Fibroblast of mammary gland (primary cell): ENCODE measurements at places on chromosomes 16 and 17.

DNA sequence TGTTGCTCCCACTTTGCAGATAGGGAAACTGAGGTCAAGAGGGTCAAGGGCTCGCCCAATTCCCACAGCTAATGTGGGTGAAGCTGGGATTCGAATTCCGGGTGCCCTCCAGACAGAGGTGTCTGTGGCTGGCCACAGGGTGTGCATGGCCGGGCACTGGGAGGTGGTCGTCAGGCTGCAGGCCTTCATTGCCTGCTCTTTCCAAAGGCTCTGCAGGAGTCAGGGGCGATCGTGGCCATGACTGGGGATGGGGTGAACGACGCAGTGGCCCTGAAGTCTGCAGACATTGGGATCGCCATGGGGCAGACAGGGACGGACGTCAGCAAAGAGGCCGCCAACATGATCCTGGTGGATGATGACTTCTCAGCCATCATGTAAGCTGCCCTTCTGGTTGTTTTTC, 49.8 kb downstream of the MEAK7 start:
- no peak for DNase-seq

DNA sequence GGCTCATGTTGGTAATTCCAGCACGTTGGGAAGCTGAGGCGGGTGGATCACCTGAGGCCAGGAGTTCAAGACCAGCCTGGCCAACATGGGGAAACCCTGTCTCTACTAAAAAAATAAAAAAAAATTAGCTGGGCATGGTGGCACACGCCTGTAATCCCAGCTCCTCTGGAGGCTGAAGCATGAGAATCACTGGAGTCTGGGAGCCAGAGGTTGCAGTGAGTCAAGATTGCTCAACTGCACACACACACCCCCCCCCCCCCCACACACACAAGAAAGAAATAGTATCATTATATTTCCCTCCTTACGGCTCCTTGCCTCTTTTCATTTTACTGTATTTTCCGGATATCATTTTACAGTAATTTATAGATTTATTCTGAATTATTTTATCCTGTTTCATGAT, 963.1 kb upstream of the GOT2 start:
- DNase-seq = peak; percentile 58

DNA sequence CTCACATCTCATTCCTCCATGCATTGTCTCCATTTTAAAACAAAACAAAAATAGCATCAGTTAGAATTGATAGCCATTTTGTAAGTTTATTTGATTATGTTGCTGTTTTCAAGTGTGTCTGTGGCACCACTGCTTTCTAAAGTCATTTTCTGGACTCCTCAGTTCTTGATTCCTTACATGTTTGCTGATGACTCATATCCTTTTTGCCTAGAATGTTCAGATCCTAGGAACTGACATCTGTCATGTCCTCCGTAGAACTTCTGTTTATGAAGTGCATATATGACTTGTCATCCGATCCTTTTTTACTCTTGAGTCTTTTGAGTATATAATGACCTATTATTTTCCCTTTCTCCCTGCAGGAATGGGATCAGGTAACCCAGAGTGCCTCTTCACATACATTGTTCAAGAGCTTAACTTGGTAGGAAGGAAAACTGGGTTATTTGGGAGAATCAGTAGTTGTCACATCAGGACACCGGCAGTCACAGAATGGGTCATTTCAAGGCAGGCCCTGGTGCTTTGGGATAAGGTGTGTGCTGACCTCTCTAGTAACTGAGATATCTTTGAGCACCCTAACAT, 69.2 kb downstream of the MAP2K4 start:
- peak; percentile 65 for DNase-seq

DNA sequence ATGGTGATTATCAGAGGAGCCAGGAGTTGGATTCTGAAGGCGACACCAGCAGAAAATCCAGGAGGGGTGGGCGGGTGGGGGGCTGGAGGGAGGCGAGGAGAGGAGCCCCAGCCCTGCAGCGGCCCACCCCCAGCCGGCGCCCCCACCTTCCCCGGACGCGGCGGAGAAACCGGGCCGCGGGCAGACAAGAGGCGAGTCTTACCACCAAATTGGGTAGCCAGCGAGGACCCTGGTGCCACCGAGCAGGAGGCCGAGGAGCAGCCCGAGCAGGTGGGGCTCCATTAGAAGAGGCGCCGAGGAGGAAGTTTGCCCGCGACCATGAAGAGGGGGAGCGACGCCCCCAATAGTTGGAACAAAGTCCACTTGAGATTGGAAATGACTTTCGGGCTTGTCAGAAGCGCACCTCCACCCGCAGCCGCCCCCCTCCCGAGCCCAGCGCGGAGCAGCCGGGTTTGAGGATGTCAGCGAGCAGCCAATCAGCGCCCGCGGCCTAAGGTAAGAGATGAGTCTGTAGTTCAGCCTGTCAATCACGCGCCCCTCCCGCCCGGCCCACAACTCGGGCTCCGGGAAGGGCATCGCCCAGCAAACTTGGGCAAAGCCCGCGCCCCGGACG, at the start of gene WNT3:
Gene WNT3 (minus strand): TSS at position 377 of the 613 bp plus-strand sequence. CDS start 95 bp downstream, at position 282.
- DNase-seq = no peak

DNA sequence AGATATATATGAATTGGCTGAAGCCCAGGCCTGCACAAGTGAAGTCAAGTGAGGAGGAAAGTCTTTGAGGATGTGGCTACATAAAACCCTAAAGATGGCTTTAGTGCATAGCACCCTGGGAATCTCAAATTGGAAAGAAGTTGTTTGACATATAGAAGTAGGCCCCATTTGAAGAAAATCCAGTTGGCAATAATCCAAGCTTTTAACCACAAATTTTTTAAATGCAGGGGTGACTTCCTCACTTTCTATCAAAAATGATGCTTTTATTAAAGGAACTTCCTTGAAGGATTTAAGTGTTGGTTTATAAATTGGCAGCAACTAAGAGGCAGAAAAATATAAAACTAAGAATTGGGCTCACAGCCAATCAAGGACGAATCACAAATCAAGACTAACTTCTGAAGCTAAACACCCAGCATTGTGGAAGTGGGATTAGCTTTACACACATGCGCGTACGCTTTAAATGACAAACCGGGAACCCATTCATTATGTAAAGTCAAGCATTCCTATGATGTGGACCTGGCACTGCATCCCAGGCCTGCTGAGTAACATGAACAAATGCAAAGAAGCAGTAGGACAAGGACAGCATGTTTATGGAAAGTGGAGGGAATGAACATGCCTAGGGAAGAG, 63.3 kb downstream of the NOG start:
- no peak for DNase-seq

DNA sequence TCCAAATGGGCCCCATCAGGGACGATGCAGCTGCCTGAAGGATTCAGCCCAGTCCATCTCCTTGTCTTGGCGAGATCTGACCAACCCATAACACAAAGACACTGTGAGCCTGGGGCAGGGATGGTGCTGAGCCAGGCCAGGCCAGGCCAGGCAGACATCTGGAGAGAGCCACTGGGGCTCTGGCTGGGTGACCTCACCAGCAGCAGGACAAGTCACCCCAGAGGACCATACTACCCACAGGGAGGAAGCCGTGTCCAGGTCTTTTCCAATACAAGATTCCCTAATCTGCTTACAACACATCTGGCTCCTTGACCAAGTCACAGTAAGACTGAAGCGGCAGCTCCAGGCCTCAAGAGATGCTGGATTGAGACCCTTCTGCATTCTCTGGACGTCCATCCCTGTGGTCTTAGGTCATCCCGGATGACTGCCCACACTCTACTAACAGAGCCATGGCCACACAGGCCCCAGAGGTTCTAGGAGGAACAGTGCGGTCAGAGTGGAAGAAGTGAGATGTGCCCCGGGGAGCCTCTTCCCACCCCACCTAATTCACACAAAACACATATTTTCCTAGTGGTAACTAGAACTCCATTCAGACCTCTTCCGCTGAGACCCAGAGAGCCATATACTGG, 81.8 kb upstream of the RCVRN start:
- DNase-seq = no peak

DNA sequence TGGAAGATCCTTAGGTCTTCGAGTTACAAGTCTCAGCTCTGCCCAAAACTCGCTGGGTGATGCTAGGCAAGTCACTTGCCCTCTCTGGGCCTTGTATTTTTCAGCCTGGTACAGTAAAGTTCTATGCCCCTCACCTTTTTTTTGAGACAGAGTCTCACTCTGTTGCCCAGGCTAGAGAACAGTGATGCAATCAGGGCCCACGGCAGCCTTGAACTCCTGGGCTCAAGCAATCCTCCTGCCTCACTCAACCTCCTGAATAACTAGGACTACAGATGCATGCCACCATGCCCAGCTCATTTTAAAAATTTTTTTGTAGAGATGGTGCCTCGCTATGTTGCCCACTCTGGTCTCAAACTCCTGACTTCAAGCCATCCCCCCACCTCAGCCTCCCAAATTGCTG, 3.8 kb downstream of the MYH11 start:
- DNase-seq = no peak
